ENCODE measurements at places on chromosomes 3 and 15.
A peak's percentile ranks its signal among the peaks of the same experiment; 100 is the strongest.

- DNase-seq: no peak
These were observed 394.2 kb upstream of the CBLB start for GRCh38 chr3:106263011-106263410.

GRCh38 chr15:33026614-33027013 is 167.9 kb downstream of the FMN1 start:
- peak; percentile 30 for DNase-seq

GRCh38 chr3:43171748-43172147 is 65.9 kb upstream of the POMGNT2 start:
- DNase-seq: no peak

DNA sequence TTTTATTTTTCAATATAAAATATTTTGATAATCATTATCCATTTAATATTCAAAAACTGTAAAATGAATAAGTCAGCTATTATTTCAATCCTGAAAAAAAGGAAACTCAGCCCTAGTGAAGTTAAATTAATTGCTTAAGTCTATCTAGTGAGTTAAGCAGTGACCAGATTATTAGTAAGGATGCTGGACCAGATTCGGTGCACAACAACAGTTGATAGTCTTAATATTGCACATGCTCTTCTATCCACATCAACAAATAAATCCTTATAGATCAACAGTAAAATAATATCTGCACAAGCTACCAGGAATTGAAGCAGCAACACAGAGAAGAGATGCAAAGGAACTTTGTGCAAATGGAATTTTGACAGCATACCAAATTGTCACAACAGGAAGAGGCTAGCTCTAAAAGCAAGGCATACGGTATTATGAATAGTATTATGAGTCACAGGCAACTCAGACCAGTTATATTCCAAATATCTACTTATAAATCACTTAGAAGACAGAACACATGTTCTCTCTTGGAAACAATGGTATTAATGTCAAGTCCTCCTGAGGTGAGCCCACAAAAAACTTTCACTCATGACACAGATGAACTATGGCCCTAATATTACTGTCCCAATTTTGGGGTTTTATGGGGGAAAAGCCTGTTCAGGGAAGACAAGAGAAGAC is 24.9 kb downstream of the VPS13C start:
- DNase-seq: no peak

GRCh38 chr3:86182606-86183005 is 808.3 kb downstream of the VGLL3 start:
- DNase-seq: no peak

DNA sequence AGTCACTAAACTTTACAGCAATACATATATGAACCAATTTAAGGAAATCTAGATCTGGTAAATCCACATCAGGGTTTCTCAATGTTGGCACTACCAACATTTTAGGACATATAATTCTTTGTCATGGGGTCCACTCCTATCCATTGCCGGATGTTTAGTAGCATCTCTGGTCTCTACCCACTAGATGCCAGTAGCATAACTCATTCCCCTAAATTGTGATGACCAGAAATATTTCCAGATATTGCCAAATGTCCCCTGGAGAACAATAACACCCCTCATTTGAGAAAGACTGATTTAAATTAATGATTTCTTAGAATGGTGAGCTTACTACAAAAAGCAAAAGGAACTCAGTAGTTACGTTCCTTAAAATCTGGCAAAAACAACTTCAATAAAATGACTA is 23.1 kb upstream of the ANKRD28 start:
- no peak for DNase-seq

GRCh38 chr3:103393395-103394186 is 958.8 kb downstream of the ZPLD1 start:
- DNase-seq: no peak

DNA sequence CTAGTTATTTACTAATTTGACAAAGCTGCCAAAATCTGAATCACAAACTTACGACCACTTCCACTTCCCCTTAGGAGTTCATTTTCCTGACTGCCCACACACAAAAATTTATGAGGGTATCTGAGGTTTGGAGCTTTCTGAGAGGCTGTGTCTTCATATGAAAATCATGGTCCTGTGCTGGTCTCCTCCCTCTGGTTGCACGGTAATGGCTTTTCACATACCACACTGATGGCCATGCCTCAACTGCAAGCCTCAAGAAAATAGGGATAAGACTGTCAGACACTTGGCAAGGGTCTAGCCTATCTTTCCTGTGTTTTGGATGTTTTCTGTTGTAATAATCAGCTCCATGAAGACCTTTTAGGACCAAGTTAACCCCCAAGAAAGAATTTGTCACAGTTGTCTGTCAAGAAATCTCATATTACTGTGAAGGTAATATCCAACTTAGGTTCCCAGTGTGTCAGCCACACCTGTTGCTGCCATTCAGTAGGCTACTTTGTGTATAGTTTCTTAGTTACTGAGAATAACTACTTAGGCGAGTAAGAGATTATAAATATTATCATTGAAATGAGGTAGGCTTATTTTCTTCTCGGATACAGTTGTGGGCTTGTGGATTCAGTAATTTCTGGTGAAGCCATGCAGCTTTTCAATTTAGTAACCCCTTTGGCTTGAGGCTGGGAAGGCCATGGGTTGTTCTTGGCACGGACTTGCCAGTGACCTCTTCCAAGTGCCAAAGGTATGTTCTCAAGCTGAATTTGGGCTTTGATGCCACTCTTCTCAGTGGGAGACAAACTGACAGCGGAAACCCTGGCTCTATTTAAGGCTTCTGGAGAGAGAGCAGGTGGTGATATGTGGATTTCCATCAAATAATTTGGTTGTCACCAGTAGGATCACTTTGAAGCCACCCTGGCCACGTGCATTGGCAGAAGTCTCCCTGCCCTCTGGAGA is 101.1 kb downstream of the RYR3 start:
- DNase-seq: peak; percentile 83

DNA sequence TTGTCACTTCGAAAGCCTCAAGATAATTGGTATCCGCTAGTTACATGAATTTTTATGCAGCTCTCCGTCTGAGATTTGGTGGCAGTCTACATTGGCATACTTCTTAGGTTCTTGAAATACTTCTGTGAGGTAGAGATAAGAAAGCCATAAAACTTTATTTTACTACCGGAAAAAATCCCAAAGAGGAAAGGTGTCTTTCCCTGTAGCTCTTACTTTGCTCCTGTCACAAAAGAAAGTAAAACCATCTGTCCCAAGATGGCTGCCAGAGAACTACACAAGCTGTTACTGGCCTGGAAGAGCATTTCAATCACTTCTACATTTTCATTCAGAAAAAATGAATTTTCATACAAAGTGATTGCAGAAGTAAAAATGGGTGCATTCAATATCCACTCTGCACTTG is 214.8 kb upstream of the ST8SIA2 start:
- no peak for DNase-seq

DNA sequence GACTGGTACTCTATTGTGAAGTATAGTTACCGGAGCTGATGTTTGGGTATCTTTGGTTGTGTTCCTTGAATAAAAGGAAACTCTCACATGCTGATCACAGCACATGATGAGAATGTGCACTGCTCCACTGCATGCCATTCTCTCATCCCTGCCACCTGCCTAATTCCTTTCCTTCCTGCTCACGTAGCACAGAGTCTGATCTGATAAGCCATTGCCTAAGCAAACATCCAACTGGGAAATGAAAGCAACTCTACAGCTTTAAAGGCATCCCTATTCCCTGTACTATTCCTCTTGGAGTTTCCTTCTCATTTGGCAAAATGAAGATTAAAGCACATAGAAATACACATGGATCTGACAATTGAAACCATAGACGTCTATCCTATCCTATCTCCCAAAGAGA is 359.8 kb downstream of the C3orf38 start:
- DNase-seq: no peak

- no peak for DNase-seq
These were observed 138.5 kb downstream of the GABRB3 start for GRCh38 chr15:26634319-26634718.

DNA sequence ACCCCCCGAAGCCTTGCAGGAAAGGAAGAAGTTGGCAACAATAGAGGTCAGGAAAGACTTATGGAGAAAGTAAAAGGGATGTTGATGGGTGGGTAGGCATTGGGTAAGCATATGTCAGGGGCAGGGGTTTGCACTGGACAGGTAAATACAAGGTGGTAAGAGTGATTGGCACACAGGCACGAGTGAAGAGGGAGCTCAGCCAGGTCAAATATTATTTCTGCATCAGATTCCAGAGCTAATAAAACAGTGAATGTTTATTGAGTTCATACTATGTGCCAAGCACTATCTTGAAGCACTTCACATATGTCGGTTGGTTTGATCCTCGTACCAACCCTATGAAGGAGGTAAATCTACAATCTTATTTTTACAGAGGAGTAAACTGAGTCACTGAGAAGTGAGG is 6.6 kb downstream of the CLSTN2 start:
- DNase-seq: no peak

GRCh38 chr3:66110840-66111239 is 72.1 kb upstream of the MAGI1 start:
- no peak for DNase-seq

DNA sequence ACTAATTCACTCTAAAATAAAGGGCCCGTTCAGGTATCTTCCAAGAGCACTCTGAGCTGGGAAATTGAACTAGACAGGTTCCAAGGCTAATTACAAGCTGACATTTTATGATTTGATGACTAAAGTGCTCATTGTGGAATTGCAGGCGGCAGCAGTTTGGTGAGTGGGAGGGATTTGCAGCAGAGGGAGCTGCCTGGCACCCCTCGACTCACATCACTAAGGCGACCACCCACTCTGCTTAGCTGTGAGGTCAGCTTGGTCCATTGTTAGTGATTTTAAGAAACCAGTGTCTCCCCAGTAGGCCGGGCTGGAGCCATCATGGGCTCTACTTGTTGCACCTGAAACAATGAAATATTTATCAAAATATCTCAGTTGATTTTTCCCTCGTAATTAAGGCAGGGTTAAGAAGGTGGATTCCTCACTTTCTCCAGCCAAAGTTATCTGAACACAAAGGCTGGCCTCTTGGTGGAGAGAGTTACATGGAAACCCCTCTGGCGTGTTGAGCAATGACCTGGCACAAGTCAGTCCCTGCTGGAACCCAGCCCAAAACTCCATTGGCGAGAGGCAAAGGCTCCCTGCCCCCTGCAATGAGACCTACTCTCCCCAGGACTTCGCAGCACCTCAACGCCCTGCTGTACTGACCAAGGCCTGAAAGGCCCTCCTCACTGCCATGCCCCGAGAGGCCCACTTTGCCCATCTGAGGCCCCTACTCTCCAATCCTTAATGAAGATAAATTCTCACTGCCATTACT is 65.0 kb upstream of the ATP2B2 start:
- no peak for DNase-seq

DNA sequence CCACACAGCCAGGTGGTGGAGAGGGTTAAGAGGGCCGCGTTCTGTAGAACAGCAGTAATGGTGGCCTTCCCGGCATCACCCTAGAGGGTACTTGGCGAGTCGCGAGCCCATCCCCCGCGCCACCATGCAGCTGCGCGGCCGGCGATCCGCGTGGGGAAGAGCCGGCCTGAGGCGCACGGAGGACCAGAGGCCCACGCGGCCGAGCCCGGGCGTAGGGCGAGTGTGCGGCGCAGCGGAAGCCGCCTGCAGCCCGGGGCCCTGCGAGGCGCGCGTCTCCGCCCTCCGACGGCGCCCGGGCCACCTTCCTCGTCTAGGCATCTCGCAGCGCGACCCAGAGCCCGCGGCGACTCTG is 423 bp downstream of the TKT start:
- peak; percentile 35 for DNase-seq

- DNase-seq: peak; percentile 96
These were observed 293.3 kb downstream of the MEX3B start for GRCh38 chr15:81752546-81752942.

DNA sequence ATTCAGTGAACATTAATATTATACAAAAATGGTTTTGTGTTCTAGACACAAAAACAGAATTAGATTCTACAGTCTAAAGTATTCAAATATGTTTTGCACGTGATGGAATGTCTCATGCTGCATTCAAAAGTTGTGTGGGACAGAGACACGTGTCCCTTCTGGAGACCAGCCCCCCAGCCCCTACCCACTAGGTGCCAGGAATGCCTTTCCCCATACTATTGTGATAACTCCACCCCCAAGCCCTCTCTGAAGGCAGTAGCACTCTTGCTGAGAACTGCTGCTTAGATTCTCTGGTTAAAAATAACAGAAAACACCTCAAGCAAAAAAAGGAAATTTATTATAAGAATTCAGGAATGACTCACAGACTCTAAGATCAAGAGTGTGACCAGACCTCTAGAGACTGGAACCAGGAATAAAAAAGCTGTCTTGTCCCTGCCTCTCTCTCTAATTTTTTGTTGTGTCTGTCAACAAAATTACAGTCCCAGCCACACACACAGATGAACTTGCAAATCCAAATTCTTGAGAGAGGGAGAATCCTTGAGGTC is 57.7 kb downstream of the PXYLP1 start:
- DNase-seq: no peak

DNA sequence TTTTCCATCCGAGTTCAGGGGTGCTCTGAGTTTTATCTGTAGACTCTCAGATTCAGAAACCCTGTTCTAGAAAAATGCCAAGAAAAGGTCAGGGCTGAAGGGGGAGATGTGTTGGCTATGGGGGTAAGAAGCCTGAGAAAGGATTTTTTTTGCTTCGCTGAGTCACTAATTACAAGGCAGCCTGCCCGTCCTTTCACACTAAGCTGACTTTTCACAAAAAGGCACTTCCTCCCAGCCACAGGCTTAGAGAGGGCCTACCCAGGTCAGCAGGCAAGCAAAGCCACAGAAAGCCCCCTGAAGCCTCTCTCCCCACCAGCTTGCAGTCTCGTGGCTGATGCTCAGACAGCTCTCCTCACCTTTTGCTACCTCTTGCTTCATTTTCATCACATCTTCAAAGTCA is 192.6 kb upstream of the PRICKLE2 start:
- no peak for DNase-seq

- no peak for DNase-seq
These were observed 70.3 kb upstream of the IQSEC1 start for GRCh38 chr3:13143381-13144004.

GRCh38 chr3:177452831-177453450 is 255.7 kb upstream of the TBL1XR1 start:
- DNase-seq: no peak

DNA sequence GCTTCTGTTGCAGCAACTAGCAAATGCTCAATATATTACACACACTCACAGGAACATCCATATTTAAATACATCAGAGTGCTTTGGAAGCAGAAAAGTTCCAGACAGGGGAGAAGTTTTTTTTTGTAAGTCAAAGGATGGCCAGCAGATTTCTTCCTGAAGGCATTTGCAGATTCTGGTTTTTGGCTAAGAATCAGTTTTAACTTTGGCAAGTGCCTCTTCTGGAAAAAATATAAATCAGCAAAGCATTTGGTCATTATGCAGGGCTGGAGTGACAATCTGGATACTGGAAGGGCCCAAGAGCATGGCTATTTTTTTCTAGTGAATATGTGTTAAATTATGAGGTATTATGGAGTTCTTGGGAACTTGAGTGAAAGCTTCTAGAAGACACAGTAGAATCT is 495.3 kb upstream of the ARPP21 start:
- DNase-seq: no peak
